ENCODE measurements at places on chromosomes 5 and 9.

DNA sequence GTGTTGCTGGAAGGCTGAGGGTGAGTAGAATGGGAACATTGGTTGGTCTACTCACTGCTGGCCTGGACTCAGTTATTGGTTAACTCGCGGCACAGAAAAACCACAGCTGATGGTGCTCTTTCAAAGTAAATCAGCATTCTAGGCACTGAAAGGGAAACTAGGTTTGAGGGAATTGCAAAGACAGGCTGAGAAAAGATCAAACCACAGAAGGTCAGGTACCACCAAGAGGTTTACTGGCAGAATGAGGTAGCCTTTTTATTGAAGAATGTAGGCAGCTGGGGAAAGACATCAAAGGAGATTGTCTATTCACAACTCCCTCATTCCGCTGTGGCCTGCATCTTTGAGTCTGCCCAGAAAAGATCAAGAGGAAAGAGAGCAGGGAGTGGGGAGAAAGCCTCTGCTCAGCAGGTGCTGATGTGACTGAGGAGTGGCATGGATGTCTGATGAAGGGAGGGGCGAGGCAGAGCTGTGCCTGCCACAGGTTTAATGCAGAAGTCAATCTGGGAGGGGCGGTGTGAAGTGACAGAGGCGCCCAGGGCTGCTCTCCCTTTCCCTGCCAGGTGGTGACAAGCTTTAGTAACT, 255.5 kb downstream of the MAN2A1 start:
- no peak overlapping the region for H3K4me3 ChIP-seq
- H3K27ac ChIP-seq = no peak overlapping the region
- no peaks in the 10 kb centered on the region for H3K36me3 ChIP-seq
- no peaks in the 10 kb centered on the region for H3K4me1 ChIP-seq
- no peak for DNase-seq

DNA sequence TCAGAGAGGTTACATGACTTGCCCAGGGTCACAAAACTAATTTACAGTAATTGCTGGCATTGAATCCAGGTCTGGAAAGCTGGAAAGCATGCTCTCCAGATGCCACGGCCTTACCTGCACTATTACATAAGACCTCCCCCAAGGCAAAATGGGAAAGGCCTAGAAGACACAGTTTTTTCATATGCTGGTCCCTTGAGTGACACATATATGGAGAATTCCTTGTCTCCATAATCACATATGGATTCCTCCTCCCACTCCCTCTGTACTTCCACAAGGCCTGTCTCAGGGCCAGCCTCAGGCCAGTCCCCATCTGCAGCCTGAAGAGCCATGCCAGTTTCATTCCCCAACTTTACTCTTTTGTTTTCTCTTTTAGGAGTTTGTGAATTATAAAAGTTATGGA, 28.6 kb upstream of the MEIKIN start:
- H3K4me3 ChIP-seq = no peak overlapping the region
- no peaks in the 10 kb centered on the region for H3K27me3 ChIP-seq
- no peak for DNase-seq
- H3K36me3 ChIP-seq = no peaks in the 10 kb centered on the region

DNA sequence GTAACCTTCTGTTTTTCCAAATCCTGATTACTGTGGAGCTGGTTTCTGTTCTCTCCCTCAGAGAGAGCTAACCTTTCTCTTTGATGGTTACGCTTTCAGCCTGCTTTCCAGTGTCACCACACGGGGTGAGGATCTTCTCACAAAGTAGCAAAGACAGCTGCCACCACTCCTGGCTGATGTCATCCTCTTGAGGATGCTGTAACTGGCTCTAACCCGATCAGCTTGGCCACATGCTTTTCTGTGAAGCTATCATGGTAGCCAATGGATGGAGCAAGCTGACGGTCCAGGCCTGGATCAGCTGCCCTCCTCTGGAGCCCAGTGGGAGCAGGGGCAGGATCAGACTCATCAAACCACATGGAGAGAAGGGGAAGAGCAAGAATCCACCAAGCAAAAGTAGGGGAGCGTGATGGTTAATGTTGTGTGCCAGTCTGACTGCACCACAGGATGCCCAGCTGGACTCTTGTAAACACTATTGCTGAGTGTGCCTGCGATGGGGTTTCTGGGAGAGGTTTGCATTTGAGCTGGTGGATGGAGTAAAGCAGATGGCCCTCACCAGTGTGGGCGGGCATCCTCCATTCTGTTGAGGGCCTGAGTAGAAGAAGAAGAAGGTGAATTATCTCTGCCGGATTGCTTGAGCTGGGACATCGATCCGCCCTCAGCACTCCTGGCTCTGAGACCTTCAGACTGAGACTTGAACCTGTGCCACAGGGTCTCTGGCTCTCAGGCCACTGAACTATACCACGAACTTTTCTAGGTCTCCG, 26.8 kb upstream of the ZNF354A start:
- no peak overlapping the region for H3K27ac ChIP-seq
- H3K4me3 ChIP-seq = no peak overlapping the region
- no peak for DNase-seq
- H3K36me3 ChIP-seq = no peaks in the 10 kb centered on the region
- H3K27me3 ChIP-seq = no peaks in the 10 kb centered on the region

DNA sequence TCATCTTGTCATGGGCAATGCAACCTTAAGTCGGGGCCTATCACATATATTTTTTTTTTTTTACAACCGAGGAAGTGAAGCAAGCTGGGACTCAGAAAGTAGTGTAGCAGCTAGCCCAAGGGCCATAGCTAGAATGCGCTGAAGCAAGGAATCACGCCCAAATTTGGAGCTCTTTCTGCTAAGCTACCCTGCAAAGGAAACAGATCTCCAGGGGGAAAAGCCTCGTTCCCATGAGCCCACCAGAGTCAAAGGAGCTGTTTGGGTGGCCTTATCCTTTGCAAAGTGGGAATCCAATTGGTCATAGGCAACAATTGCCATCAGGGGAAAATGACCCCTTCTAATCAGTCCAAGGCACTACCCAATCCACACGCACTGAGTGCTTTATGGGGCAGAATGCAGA, 390.4 kb downstream of the EBF1 start:
- H3K27me3 ChIP-seq = no peaks in the 10 kb centered on the region
- no peak overlapping the region for H3K27ac ChIP-seq
- H3K4me1 ChIP-seq = no peaks in the 10 kb centered on the region

DNA sequence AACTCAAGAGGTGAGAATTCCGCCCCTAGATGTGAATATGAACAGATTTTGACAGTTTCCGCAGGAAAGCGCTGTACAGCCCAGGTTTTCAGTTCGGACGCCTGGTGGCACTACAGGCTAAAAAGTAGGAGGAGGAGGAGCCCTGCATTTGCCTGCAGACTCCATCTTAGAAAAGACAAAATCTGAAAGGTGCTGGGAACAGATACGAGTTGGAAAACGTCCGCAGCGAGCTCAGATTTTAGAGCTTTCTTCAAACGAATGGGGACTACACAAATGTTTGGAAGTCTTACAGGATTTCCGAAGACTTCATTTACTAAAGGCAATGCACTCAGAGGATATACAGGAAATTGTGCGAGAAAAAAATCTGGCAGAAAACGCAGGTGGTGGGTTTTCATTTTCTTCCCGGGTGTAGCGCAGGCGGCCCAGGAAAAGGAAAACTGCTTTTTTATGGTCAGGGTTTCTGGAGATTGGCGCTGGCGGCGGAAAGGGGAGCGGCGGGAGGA, 9.9 kb upstream of the PCDHB2 start:
- peak overlapping the region; percentile 35 for H3K4me3 ChIP-seq
- no peak overlapping the region for H3K27ac ChIP-seq
- DNase-seq = peak; percentile 42
- peaks cover 2% of the 10 kb centered on the region for H3K4me1 ChIP-seq
- no peaks in the 10 kb centered on the region for H3K36me3 ChIP-seq
- H3K27me3 ChIP-seq = no peaks in the 10 kb centered on the region

DNA sequence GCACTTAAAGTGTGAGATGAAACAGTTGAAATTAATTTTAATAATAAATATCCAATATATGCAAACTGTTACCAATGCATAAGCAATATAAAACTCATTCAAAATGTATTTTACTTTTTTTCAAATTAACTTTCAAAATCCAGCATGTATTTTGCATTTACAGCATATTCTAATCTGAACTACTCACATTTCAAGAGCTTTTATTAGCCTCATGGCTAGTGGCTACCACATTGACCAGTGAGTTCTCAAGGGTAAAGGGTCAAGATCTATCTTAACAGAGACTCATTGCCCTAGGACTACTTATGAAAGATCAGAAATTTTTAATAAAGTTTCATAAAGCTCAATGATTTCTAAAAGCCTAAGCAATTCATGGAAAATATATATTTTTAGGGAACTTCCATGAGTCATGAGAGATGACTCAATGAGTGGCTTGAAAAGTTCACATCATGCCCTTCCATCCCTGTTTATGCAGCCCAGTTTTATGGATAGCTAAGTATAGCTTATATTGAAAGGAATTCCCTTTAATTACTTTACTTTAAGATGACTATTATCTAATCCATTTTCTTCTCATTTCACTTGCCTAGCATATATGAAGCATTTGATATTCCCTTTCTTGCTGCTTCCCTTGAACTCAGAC, 608.6 kb downstream of the SLCO4C1 start:
- no peak for DNase-seq
- H3K4me1 ChIP-seq = no peaks in the 10 kb centered on the region
- H3K36me3 ChIP-seq = no peaks in the 10 kb centered on the region
- no peak overlapping the region for H3K27ac ChIP-seq
- H3K27me3 ChIP-seq = no peaks in the 10 kb centered on the region

- H3K4me1 ChIP-seq = no peaks in the 10 kb centered on the region
- no peak overlapping the region for H3K4me3 ChIP-seq
These were observed 130.8 kb downstream of the MUSK start for GRCh38 chr9:110799396-110799795.

DNA sequence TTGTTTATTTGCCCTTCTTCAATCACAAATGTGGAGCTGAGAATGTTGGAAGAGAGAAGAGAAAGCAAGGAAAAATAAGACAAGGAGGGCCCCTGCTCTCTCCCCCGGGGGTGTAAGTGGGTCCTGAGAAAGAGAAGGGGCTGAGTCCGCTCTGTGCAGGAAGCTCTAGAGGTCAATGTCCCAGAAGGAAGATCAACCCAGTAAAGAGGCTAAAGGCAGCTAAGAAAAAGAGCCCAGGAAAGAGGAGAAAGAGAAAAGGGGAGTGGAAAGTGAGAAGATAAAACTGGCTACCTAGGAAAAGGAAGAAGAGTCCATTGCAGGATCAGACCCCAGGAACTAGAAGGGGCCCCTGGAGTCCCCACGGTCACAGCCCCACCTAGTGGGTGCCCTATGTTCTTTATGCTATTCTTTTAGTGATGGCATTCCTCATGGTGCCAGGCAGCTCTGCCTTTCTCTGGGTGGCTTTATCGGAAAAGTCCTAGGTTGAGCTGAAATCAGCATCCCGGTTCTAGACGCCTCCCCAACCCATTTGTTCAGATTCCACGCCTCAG, 583.4 kb downstream of the ACTL7B start:
- no peaks in the 10 kb centered on the region for H3K36me3 ChIP-seq
- DNase-seq = peak; percentile 68
- peaks cover 15% of the 10 kb centered on the region for H3K4me1 ChIP-seq
- H3K27ac ChIP-seq = peak overlapping the region; percentile 63
- H3K27me3 ChIP-seq = no peaks in the 10 kb centered on the region

- H3K4me3 ChIP-seq = no peak overlapping the region
- no peaks in the 10 kb centered on the region for H3K27me3 ChIP-seq
- H3K36me3 ChIP-seq = no peaks in the 10 kb centered on the region
- DNase-seq = no peak
- no peaks in the 10 kb centered on the region for H3K4me1 ChIP-seq
- H3K27ac ChIP-seq = no peak overlapping the region
These were observed 26.2 kb upstream of the TCF7 start for GRCh38 chr5:134088291-134088690.

- H3K27ac ChIP-seq = no peak overlapping the region
- no peaks in the 10 kb centered on the region for H3K4me1 ChIP-seq
- no peaks in the 10 kb centered on the region for H3K36me3 ChIP-seq
These were observed 14.8 kb downstream of the LVRN start for GRCh38 chr5:115977096-115977495.

GRCh38 chr5:149664083-149664482, 66.0 kb upstream of the PPARGC1B start:
- no peak overlapping the region for H3K27ac ChIP-seq
- no peaks in the 10 kb centered on the region for H3K4me1 ChIP-seq
- no peak for DNase-seq
- H3K4me3 ChIP-seq = no peak overlapping the region

GRCh38 chr9:108780942-108781734, 74.6 kb downstream of the ACTL7B start:
- no peaks in the 10 kb centered on the region for H3K27me3 ChIP-seq
- no peak for DNase-seq
- H3K4me3 ChIP-seq = no peak overlapping the region
- no peaks in the 10 kb centered on the region for H3K36me3 ChIP-seq
- H3K4me1 ChIP-seq = no peaks in the 10 kb centered on the region

DNA sequence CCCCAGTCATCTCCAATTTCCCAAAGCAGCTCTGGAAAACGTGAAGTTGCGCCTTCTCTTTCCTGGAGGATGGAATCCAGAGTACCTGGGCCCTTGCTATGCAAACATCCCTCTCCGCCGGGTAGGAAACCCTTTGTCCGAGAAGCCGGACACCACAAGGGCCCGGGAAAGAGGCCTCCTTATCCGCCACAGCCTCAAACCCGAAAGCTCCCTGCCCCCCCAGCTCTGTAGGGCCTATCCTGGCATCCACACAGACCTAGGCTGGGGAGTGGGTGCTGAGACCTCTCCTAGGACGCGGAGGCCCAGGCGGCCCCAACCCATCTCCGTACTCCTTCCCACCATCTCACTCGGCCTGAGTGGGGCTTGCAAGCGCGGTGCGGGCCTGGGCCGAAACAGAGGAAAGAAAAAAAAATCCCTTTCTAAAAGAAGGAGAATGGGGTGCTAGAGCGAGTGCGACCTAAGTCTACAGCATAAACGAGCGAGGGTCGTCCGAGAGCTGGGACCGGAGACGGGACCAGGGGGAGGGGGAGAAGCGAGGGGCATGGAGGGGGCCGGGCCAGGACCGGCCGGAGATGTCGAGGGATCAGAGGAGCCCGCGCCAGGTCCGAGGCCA, 624 bp downstream of the FBXW11 start:
- H3K27me3 ChIP-seq = no peaks in the 10 kb centered on the region
- no peaks in the 10 kb centered on the region for H3K36me3 ChIP-seq
- H3K4me1 ChIP-seq = peaks cover 56% of the 10 kb centered on the region
- peak overlapping the region; percentile 98 for H3K27ac ChIP-seq
- H3K4me3 ChIP-seq = peak overlapping the region; percentile 73
- DNase-seq = peak; percentile 45

- H3K36me3 ChIP-seq = no peaks in the 10 kb centered on the region
- H3K4me1 ChIP-seq = peaks cover 22% of the 10 kb centered on the region
- no peak overlapping the region for H3K4me3 ChIP-seq
- H3K27ac ChIP-seq = no peak overlapping the region
These were observed 668.7 kb upstream of the ZNF608 start for GRCh38 chr5:125415126-125415525.

GRCh38 chr9:99436616-99437015, 214.5 kb downstream of the SEC61B start:
- no peaks in the 10 kb centered on the region for H3K27me3 ChIP-seq
- peaks cover 4% of the 10 kb centered on the region for H3K4me1 ChIP-seq
- no peaks in the 10 kb centered on the region for H3K36me3 ChIP-seq
- DNase-seq = no peak
- H3K27ac ChIP-seq = no peak overlapping the region

- H3K27me3 ChIP-seq = no peaks in the 10 kb centered on the region
- H3K4me1 ChIP-seq = peaks cover 11% of the 10 kb centered on the region
- no peak for DNase-seq
- no peak overlapping the region for H3K27ac ChIP-seq
- H3K36me3 ChIP-seq = no peaks in the 10 kb centered on the region
These were observed 60.1 kb upstream of the SPATA31C2 start for GRCh38 chr9:88198341-88198807.

- H3K27me3 ChIP-seq = no peaks in the 10 kb centered on the region
- H3K4me3 ChIP-seq = no peak overlapping the region
- H3K4me1 ChIP-seq = no peaks in the 10 kb centered on the region
- H3K36me3 ChIP-seq = no peaks in the 10 kb centered on the region
- H3K27ac ChIP-seq = no peak overlapping the region
These were observed 18.3 kb downstream of the ASPN start for GRCh38 chr9:92463984-92464383.

Data from upper lobe of left lung (tissue), 6 donors.